Diencephalon (tissue), 1 donor: ENCODE measurements at places on chromosomes 13 and 19. TPM values are rescaled to one million over a fixed set of nuclear protein-coding genes. Genes with fewer than 3 reads are reported as not detected.

Gene NLRP4
- total RNA-seq = under 0.01 TPM

Gene ZNF627
- total RNA-seq = 58.8 TPM

Gene LSR
- 2.5 TPM for total RNA-seq

Gene KASH5
- total RNA-seq = not detected

Gene HIPK4
- not detected for total RNA-seq

Gene GAPDHS
- total RNA-seq = not detected

Gene IRGC
- total RNA-seq = not detected

Gene SLAIN1
- 280 TPM for total RNA-seq

Gene S1PR5
- not detected for total RNA-seq

Gene TEX29
- not detected for total RNA-seq

Gene C19orf33
- total RNA-seq = not detected

Gene PSG6
- not detected for total RNA-seq

Gene ZFP14
- 42.2 TPM for total RNA-seq

Gene GARIN5B
- not detected for total RNA-seq

Gene CHAMP1
- 8.8 TPM for total RNA-seq

Gene PNMA8A
- 108 TPM for total RNA-seq

Gene SH2D3A
- 8.5 TPM for total RNA-seq

Gene LILRA5
- 0.92 TPM for total RNA-seq

Gene C19orf67
- not detected for total RNA-seq

Gene CABP5
- not detected for total RNA-seq

Gene SHANK1
- total RNA-seq = 23.3 TPM

Gene TPRX1
- total RNA-seq = not detected

Gene PRR22
- total RNA-seq = 0.69 TPM

Gene ZNF154
- total RNA-seq = 31.4 TPM

Gene FUT1
- 10.8 TPM for total RNA-seq

Gene PSG3
- not detected for total RNA-seq

Gene CD209
- total RNA-seq = 0.69 TPM

Gene CCDC169
- total RNA-seq = 4.4 TPM

Gene TGFBR3L
- not detected for total RNA-seq

Gene WDR87
- total RNA-seq = not detected

Gene GPI
- 176 TPM for total RNA-seq

Gene CALR3
- not detected for total RNA-seq

Gene OR4F17
- total RNA-seq = not detected

Gene NLRP12
- 0.23 TPM for total RNA-seq

Gene SELENOV
- not detected for total RNA-seq

Gene HPN
- total RNA-seq = 0.23 TPM

Gene RASIP1
- total RNA-seq = 4.8 TPM
